ENCODE measurements at places on chromosomes 5 and 9. TPM values are rescaled to one million over a fixed set of nuclear protein-coding genes. Genes with fewer than 3 reads are reported as not detected.

UGT3A1 gene
- polyA plus RNA-seq, result 40.5 TPM

C9orf153 gene
- not detected for polyA plus RNA-seq

GZMA gene
- 1.8 TPM for polyA plus RNA-seq

- no peak for DNase-seq
These were observed 63.6 kb upstream of the IL17B start for GRCh38 chr5:149442563-149443182.

DNA sequence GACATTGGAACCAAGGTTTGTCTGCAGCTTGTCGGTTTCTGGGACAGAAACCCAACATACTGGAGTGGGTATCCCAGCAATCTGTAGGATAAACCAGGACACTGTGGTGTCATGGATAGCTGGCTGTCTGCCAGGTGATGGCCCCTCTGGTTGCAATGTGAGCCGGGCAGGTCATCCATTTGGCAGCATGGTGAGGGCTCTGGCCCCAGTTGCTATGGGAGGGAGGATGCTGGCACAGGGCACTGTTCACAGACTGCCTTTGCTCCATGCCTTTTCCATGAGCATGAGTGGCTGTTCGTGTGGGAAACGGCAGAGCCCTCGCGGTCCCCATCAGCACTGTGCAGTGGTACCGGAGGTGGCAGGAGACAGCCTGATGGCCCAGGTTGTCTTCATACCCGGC is 6.4 kb downstream of the S1PR3 start:
- no peak for DNase-seq

DNA sequence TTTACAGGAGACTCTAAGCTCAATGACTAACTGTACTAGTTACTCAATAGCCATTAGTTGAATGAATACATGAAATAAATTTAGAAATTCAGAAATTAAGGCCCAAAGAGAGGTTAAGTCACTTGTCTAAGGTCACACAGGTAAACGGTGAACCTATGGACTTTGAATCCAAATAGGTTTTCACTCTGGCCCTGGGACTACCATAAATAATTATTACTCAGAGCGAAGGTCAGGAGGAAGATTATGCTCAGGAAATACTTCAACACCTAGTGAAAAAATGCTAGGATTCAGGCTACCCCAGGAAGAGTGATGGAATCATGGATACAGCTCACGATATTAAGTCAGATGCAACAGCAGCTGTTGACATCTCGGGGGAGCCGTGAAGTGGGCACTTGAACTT is 417.4 kb downstream of the GABRG2 start:
- DNase-seq, result no peak

ROR2 gene
- polyA plus RNA-seq, result 4.3 TPM

DNA sequence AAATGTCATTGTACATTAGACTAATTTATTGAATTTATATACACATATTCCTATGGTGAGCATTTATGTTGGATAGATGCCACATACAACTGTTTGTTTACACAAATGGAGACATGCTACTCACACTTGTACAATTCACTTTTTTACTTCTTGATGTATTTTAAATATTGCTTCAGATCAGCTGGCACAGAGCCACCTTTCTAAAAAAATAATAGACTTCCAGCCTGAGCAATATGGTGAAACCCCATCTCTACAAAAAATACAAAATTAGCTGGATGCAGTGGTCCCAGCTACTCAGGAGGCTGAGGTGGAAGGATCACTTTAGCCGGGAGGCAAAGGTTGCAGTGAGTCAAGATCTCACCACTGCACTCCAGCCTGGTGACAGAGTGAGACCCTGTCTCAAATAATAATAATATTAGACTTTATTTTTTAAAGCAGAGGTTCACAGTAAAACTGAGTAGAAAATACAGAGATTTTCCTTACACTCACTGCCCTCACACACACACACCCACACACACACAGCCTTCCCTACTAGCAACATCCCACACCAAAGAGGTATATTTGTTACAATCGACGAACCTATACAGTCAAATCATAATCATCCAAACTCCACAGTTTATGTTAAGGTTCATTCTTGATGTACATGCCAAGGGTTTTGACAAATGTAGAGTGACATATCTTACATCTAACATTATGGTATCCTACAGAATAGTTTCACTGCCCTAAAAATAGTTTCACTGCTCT is 16.5 kb upstream of the ADRB2 start:
- DNase-seq, result no peak

GRCh38 chr5:56155992-56156584 is 77.0 kb downstream of the ANKRD55 start:
- DNase-seq, result no peak

GRCh38 chr5:69030358-69031062 is 63.3 kb upstream of the SLC30A5 start:
- DNase-seq, result no peak

NPR2 gene
- 25.4 TPM for polyA plus RNA-seq

Data from muscle of back (tissue), 13 donors.